ENCODE measurements at places on chromosomes 13 and 19. TPM values are rescaled to one million over a fixed set of nuclear protein-coding genes. Genes with fewer than 3 reads are reported as not detected.

DNA sequence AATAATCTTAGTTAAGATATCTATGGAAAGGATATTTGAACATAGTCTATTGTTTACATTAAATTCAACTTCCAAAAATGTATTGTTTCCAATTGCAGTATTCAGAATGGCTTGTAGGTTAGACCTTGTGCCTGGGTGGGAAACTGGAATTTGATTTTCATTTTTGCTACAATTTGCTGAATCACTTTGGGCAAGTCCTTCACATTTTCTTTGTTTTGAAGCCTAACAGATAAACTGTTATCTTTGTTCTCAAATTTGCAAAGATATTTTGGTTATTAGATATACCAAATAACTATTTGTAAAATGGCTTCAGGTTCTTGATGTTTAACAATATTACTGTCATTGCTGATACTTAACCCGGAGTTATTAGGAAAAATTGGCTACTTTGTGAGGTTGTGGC is 82.6 kb downstream of the WDFY2 start:
- no peak for DNase-seq

- DNase-seq, result no peak
Observed at GRCh38 chr13:80664950-80665349, 324.0 kb upstream of the SPRY2 start.

GRCh38 chr19:4300589-4300988 is 1.6 kb downstream of the TMIGD2 start:
- DNase-seq, result no peak

GRCh38 chr19:45630463-45630862 is 8.7 kb downstream of the EML2 start:
- peak; percentile 96 for DNase-seq

- DNase-seq, result no peak
Observed at GRCh38 chr19:7395360-7396066, 46.8 kb downstream of the ARHGEF18 start.

Gene CD79A
- total RNA-seq, result not detected

DNA sequence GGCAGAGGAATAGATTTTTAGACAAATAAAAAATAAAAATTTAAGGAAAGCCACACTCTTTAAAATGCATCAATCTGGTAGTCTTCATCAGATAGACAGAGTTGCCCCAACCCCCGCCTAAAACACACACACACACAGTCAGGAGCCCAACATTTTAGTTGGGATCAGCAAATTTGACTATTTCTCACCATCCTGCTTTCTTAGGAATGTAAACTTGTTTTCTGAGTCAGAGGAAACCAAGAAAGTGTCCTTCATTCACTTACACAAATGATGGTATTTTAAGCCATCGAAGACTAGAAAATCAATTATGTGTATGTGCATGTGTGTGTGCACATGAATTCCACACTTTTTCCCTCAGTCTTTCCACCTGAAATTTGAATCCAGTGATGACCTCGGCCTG is 1657.5 kb downstream of the SLITRK1 start:
- no peak for DNase-seq

Gene RETN
- not detected for total RNA-seq

- DNase-seq, result no peak
Observed at GRCh38 chr19:48551437-48552302, at the start of gene SULT2B1. Gene SULT2B1, plus strand, starts transcription at chr19:48552172. Its CDS starts 81 bp downstream, at chr19:48552253.

Gene C19orf81
- not detected for total RNA-seq

DNA sequence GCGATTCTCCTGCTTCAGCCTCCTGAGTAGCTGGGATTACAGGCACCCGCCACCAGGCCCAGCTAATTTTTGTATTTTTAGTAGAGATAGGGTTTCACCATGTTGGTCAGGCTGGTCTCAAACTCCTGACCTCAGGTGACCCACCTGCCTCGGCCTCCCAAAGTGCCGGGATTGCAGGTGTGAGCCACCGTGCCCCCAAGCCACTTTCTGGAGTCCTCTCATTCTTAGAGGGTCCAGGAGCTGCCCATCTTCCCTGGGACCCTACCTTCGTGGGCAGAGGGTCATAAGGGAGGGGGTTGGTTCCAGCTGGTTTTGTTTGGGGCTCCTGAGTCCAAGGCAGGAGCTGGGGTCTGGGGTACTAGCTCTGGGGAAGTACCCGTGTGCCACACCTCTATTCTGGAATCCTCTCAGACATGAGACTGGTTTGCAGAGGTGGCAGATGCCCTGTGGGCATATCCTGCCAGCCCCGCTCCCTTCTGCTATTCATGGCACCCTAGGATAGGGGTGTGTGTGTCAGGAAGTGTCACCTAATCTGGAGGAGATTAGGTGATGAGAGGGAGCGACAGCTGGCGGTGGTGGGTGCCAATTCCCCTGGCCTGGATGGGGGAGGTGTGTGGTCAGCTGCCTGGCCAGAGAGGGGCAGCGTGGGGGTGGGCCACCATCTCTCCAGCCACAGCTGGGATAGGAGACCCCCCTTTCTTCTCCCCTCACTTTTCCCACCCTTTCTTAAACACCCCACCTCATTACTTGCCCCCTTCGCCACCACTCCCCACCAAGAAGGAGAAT is 2.1 kb downstream of the PRMT1 start:
- DNase-seq, result no peak

GRCh38 chr13:100203696-100204367 is 114.9 kb downstream of the PCCA start:
- DNase-seq, result peak; percentile 78

Gene FUT2
- total RNA-seq, result not detected

Gene ZNF417
- total RNA-seq, result 23.1 TPM

Gene TUBA3C
- not detected for total RNA-seq

GRCh38 chr19:30214651-30215051 is 157.5 kb upstream of the ZNF536 start:
- no peak for DNase-seq

DNA sequence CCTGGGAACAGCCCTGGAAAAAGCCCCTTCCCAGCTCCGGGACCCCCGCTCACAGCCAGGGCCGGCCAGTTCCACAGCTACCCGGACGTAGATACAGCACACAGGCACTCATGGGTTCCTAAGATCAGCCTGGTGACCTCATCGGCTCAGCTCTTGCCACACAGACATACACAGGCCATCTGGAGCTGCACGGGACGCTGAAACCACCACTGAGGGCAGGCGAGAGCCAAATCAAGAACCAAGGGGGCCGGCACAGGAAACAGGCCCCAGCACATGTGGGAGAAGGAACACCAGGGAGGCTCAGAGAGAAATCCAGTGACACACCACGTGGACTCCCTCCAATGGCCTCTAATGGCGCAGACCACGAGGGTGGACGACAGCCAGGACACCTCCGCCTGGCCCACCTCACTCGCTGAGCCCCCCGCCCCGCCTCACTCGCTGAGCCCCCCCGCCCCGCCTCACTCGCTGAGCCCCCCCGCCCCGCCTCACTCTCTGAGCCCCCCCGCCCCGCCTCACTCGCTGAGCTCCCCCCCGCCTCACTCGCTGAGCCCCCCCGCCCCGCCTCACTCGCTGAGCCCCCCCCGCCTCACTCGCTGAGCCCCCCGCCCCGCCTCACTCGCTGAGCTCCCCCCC is 69.7 kb upstream of the C13orf46 start:
- DNase-seq, result peak; percentile 95

DNA sequence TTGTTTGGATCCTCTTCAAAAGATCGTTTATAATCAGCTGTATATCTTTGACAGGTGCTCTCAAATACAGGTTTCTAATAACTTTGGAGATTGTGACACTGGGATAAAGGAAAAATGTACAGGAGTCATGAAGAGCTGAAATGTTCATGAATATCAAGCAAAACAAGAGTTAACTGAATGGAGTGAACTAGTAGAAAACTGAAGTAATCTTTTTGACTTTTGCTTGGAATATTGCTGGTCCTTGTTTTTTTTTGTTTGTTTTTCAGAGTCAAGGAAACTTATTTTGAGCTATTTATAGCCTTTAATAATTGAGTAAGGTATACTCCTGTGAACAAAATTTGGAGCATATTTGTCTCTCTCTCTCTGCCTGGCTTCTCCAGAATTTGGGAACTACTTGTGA is 25.3 kb downstream of the MED4 start:
- no peak for DNase-seq
